ENCODE measurements at places on chromosomes 2 and 18. TPM values are rescaled to one million over a fixed set of nuclear protein-coding genes. Genes with fewer than 3 reads are reported as not detected.
A peak's percentile ranks its signal among the peaks of the same experiment; 100 is the strongest.

DNA sequence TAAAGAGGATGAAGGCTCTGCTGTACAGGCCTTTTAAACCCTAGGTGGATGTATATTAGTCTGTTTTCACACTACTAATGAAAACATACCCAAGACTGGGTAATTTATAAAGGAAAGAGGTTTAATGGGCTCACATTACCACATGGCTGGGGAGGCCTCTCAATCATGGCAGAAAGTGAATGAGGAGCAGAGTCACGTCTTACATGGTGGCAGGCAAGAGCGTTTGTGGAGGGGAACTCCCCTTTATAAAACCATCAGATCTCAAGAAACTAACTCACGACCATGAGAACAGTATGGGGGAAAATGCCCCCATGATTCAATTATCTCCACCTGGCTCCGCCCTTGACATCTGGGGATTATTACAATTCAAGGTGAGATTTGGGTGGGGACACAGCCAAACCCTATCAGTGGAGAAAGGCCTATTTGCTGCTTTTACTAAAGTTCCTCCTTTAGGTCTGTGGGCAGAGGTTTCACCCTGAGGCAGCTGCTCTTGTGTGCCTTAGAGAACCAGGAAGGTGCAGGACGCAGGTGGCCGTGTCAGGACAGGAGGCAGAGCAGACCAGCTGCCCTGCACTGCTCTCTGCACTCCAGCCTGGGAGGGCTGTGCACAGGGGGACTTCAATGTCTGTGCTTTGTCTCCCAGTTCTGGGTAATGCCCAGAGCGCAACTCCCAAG lies 178.8 kb upstream of the HDAC4 start:
- H3K27me3 ChIP-seq, result no peaks in the 10 kb centered on the region
- no peak overlapping the region for H3K4me3 ChIP-seq
- no peak overlapping the region for H3K27ac ChIP-seq
- no peak for DNase-seq
- H3K36me3 ChIP-seq, result no peaks in the 10 kb centered on the region

STARD6 gene
- not detected for total RNA-seq

DNA sequence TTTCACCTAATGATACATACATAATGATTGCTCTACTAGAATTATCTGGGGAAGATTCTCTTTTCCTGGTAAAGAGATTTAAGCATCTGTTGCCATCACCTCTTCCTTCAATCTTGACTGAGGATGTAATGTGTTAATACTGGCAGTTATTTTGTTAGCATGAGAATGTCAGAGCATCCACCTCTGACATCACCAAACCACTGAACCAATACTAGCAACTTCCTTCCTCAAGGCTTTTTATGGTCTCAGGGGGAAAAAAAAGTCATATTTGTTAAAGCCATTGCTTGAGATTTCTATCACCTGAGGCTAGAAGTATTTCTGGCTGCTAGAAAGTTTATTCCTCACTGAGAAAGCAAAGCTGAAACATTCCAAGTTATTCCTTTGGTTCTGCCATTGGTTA lies 48.5 kb downstream of the DSEL start:
- H3K27ac ChIP-seq, result no peak overlapping the region
- H3K4me3 ChIP-seq, result no peak overlapping the region
- no peak for DNase-seq
- no peaks in the 10 kb centered on the region for H3K4me1 ChIP-seq
- no peaks in the 10 kb centered on the region for H3K27me3 ChIP-seq

- no peaks in the 10 kb centered on the region for H3K27me3 ChIP-seq
- no peaks in the 10 kb centered on the region for H3K36me3 ChIP-seq
- no peak overlapping the region for H3K4me3 ChIP-seq
- no peak overlapping the region for H3K27ac ChIP-seq
Measured at GRCh38 chr2:233359823-233360222, 5.5 kb downstream of the DGKD start.

DNA sequence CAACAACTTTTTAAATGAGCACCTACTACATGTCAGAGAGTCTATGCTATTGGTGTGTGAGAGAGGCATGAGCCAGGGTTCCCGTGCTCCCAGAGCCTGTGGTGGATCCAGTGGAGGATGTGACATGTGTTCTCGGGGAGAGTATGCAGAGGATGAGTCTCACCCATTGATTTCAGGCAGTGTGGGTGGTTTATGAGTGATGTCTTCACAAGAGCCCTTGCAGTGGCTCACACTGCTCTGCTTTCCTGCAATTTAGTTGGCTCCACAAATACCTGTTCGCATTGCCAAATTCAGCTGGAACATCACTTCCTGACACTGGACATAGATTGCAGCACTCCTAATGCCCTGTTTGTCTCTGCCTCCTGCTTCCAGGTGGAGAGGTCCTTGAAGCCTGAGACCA lies 243.6 kb upstream of the CXCR4 start:
- no peaks in the 10 kb centered on the region for H3K27me3 ChIP-seq
- H3K27ac ChIP-seq, result no peak overlapping the region
- no peaks in the 10 kb centered on the region for H3K4me1 ChIP-seq

- H3K27me3 ChIP-seq, result peaks cover 14% of the 10 kb centered on the region
- H3K4me1 ChIP-seq, result peaks cover 22% of the 10 kb centered on the region
- DNase-seq, result no peak
- no peak overlapping the region for H3K4me3 ChIP-seq
- no peaks in the 10 kb centered on the region for H3K36me3 ChIP-seq
Measured at GRCh38 chr2:241542278-241542605, 16.3 kb upstream of the BOK start.

- H3K36me3 ChIP-seq, result no peaks in the 10 kb centered on the region
- H3K4me3 ChIP-seq, result no peak overlapping the region
- no peak for DNase-seq
- no peak overlapping the region for H3K27ac ChIP-seq
- no peaks in the 10 kb centered on the region for H3K27me3 ChIP-seq
Measured at GRCh38 chr2:217875138-217875537, 127.7 kb downstream of the TNS1 start.

DNA sequence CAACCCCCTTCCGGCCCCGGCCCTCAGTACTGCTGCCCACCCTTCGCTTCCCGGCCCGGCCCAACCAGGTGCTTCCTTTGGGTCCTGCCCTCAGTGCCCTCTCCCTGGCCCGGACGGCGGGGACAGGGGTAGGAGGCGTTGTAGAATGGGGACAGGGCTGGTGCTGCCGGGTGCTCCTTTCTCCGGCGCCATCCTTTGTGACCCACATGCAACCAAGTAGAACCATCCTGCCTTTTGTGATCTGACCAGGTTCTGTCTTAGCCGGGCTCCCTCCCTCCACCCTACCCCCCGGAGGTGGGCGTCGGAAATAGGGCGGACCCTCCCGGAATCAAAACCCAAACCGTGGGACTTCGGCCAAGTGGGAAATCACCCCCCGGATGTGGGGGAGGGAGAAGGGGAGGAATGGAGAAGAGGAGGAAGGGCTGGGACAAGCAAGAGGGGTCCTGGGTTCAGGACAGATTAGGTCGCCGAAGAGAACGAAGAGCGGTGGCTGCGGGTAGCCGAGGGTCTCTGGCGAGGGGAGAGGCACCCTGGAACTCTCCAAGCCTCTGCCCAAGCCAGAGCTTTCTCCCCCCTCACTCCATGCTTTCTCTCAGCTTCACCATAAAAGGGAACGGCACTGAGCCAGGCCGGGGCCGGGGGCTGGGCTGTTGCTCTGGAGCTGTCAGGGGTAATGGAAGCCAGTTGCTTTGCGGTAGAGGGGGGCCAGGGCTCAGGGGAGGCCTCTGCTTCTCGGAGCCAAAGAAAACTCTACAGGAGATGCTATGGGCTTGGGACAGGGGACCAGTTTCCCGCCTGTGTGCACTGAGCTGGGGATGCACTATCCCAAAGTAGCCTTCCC lies 756 bp upstream of the OST4 start:
- peaks cover 23% of the 10 kb centered on the region for H3K4me1 ChIP-seq
- H3K4me3 ChIP-seq, result peak overlapping the region; percentile 50
- no peaks in the 10 kb centered on the region for H3K27me3 ChIP-seq
- DNase-seq, result peak; percentile 84
- peak overlapping the region; percentile 98 for H3K27ac ChIP-seq

MAP3K20 gene
- total RNA-seq, result 24.0 TPM

DNA sequence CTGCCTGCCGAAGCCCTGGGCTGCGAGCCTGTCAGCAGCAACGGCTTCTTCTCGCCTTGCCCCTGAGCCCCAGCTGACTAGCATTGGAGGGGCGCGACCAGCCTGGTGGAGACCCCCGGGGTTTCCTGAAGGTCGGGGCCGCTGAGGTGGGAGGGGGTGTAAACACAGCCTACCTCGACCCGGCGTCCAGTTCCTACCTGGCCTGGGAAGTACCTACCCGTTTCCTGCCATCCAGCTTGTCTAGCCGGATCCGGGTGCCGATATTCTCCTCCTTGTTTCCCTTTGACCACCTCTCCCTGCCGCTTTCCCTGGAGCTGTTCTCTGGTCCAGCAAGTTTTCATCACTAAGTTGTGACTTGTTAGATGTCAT lies 511 bp downstream of the MOB4 start:
- H3K4me1 ChIP-seq, result peaks cover 15% of the 10 kb centered on the region
- no peaks in the 10 kb centered on the region for H3K36me3 ChIP-seq
- H3K27me3 ChIP-seq, result no peaks in the 10 kb centered on the region
- DNase-seq, result peak; percentile 59
- H3K4me3 ChIP-seq, result peak overlapping the region; percentile 73

- H3K27me3 ChIP-seq, result no peaks in the 10 kb centered on the region
- peaks cover 13% of the 10 kb centered on the region for H3K4me1 ChIP-seq
- H3K4me3 ChIP-seq, result no peak overlapping the region
- DNase-seq, result no peak
- H3K36me3 ChIP-seq, result no peaks in the 10 kb centered on the region
Measured at GRCh38 chr18:79442508-79443221, 46.9 kb downstream of the NFATC1 start.

DNA sequence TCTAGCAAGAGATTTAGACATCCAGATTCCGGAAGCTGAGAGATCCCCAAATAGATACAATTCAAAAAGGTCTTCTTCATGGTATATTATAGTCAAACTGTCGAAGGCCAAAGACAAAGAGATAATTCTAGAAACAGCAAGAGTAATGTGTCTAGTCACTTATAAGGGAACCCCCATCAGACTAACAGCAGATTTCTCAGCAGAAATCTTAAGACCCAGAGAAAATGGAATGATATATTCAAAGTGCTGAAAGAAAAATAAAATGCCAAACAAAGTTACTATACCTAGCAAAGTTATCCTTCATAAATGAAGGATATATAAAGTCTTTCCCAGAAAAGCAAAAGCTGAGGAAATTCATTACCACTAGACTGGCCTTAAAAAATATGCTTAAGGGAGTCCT lies 36.1 kb upstream of the PAX3 start:
- no peaks in the 10 kb centered on the region for H3K4me1 ChIP-seq
- H3K27ac ChIP-seq, result no peak overlapping the region
- H3K4me3 ChIP-seq, result no peak overlapping the region
- no peaks in the 10 kb centered on the region for H3K36me3 ChIP-seq
- H3K27me3 ChIP-seq, result peaks cover 5% of the 10 kb centered on the region

GRCh38 chr2:203691149-203691548 lies 15.3 kb upstream of the CD28 start:
- H3K27ac ChIP-seq, result no peak overlapping the region
- H3K36me3 ChIP-seq, result no peaks in the 10 kb centered on the region
- no peaks in the 10 kb centered on the region for H3K27me3 ChIP-seq
- H3K4me1 ChIP-seq, result peaks cover 5% of the 10 kb centered on the region
- no peak overlapping the region for H3K4me3 ChIP-seq
- DNase-seq, result no peak

- H3K4me1 ChIP-seq, result peaks cover 10% of the 10 kb centered on the region
- H3K4me3 ChIP-seq, result no peak overlapping the region
- peak; percentile 54 for DNase-seq
- H3K27ac ChIP-seq, result peak overlapping the region; percentile 75
- no peaks in the 10 kb centered on the region for H3K27me3 ChIP-seq
Measured at GRCh38 chr2:130728007-130728454, 839 bp upstream of the GPR148 start.

DNA sequence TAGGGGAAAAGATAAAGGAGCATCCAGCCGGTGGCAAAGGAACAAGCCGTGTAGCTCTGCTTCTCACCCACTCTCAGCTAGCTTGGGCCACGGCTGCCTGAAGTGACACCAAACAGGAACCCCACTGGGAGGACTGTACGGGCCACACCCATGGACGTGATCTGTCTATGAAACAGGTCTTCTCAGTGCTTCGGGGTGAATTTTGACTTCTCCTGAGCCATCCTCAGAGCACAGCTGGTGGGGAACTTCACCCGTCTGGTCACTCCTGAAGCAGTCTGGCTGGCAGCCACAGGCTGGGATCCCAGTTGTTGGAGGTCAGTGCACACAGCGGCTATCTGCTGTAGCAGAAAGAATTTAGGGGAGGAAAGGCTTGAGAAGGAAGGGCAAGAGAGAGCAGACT lies 223.8 kb downstream of the FAM210A start:
- no peak overlapping the region for H3K27ac ChIP-seq
- DNase-seq, result no peak
- H3K36me3 ChIP-seq, result no peaks in the 10 kb centered on the region
- H3K4me3 ChIP-seq, result no peak overlapping the region
- peaks cover 18% of the 10 kb centered on the region for H3K4me1 ChIP-seq
- no peaks in the 10 kb centered on the region for H3K27me3 ChIP-seq

GRCh38 chr2:60486067-60486466 lies 67.4 kb downstream of the BCL11A start:
- no peak for DNase-seq
- no peak overlapping the region for H3K27ac ChIP-seq
- no peaks in the 10 kb centered on the region for H3K36me3 ChIP-seq
- no peak overlapping the region for H3K4me3 ChIP-seq

CPO gene
- 0.36 TPM for total RNA-seq

GRCh38 chr2:3405876-3406275 lies 26.4 kb downstream of the TRAPPC12 start:
- H3K27me3 ChIP-seq, result no peaks in the 10 kb centered on the region
- no peak overlapping the region for H3K27ac ChIP-seq
- H3K36me3 ChIP-seq, result no peaks in the 10 kb centered on the region
- H3K4me3 ChIP-seq, result no peak overlapping the region
- DNase-seq, result no peak

DNA sequence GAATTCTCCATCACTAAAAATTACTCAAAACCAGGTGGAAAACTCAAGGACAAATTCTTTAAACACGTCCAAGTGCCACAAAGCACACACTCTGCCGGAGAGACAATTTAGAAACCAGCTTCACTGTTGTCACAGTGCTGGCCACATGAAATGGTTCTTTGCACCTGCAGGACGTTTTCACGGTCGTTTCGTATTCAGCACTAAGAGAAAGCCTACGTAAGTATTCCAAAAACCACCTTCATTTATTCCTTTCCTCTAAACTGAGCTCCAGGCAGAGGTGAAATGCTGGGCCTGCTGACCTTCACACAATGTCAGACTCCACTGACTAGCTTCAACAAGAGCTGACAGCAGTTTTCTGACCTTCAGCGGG lies 680 bp downstream of the ATP5F1A start:
- peak overlapping the region; percentile 94 for H3K27ac ChIP-seq
- H3K27me3 ChIP-seq, result no peaks in the 10 kb centered on the region
- no peaks in the 10 kb centered on the region for H3K36me3 ChIP-seq
- DNase-seq, result no peak

DNA sequence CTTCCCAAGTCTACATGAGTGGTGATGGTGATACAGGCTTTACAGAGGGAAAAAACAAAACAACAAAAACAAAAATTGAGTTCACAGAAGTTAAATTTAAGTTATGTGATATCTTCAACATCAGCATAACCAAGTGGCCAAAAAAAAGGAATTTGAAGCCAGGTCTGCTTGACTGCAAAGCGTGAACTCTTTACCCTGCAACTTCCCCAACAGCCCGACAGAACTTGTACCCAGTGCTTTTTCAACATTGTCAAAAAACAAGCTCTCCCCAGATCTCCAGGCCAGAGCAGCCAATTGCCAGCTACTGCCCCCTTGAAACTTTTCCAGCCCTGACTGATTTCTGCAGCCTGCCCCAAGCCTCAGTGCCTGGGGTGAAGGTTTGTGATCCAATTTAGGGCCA lies 76.7 kb downstream of the RNF144A start:
- no peaks in the 10 kb centered on the region for H3K4me1 ChIP-seq
- no peaks in the 10 kb centered on the region for H3K27me3 ChIP-seq
- H3K4me3 ChIP-seq, result no peak overlapping the region
- no peaks in the 10 kb centered on the region for H3K36me3 ChIP-seq
- DNase-seq, result no peak
- no peak overlapping the region for H3K27ac ChIP-seq

Measured in hepatocyte (in vitro differentiated cells).